Osteocyte (in vitro differentiated cells): ENCODE measurements at places on chromosomes 13 and 19. TPM values are rescaled to one million over a fixed set of nuclear protein-coding genes. Genes with fewer than 3 reads are reported as not detected.

GRCh38 chr19:47093841-47094240, 19.7 kb downstream of the ZC3H4 start:
- DNase-seq = no peak
- H3K36me3 ChIP-seq = peaks cover 22% of the 10 kb centered on the region
- H3K4me3 ChIP-seq = no peak overlapping the region
- no peaks in the 10 kb centered on the region for H3K27me3 ChIP-seq
- H3K27ac ChIP-seq = peak overlapping the region; percentile 71

GRCh38 chr13:40379196-40379595, 287.2 kb downstream of the FOXO1 start:
- no peak for DNase-seq
- no peaks in the 10 kb centered on the region for H3K36me3 ChIP-seq
- no peaks in the 10 kb centered on the region for H3K4me1 ChIP-seq
- H3K27me3 ChIP-seq = peaks cover 24% of the 10 kb centered on the region
- H3K27ac ChIP-seq = no peak overlapping the region
- no peak overlapping the region for H3K4me3 ChIP-seq

GRCh38 chr13:39580881-39581575, 22.0 kb downstream of the LHFPL6 start:
- H3K27me3 ChIP-seq = no peaks in the 10 kb centered on the region
- no peak for DNase-seq
- H3K36me3 ChIP-seq = peaks cover 23% of the 10 kb centered on the region
- H3K27ac ChIP-seq = peak overlapping the region; percentile 52
- H3K4me3 ChIP-seq = no peak overlapping the region

DNA sequence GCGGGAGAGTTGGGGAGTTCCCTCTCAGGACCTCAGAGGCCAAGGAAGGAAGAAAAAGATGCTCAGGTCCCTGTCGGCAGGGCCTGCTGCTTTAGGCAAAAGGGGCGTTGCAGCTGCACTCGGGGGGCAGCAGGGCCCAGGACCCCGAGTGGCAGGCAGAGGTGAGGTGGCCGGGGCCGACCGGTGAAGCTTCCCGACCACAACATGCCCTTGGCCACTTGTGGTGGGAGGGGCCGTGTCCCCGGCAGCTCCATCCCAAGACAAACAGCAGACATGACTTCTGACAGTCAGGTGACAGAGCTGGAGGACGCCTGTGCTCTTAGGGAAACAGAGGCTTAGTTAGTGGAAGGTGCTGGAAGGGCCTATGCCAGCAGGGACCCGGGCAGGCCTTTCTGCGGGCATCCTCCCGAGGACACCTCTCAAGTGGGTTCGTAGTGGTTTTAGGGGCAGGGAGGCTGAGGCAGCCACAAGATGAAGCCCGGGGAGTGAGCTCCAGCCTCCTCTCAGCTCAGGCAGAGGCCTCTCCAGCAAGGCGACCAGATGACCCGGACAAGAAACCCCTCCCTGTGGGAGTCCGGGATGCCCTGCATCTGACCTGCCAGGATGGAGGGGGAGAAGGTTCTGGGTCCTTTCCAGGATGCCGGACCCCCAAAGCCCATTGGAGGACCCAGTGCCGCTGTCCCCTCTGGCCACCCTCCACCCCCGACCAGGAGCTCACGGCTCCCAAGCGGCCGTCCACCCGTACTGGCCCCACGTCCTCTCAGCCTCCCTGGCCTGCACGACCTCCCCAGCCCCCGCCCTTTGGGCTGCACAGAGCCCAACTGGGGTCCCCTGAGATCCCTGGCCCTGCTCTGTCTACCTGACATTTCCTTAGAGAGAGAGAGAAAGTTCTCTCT, 24.2 kb downstream of the BTBD2 start:
- H3K27ac ChIP-seq = no peak overlapping the region
- H3K4me3 ChIP-seq = no peak overlapping the region
- no peaks in the 10 kb centered on the region for H3K27me3 ChIP-seq

GRCh38 chr19:12202250-12202649, 39.4 kb downstream of the ZNF136 start:
- no peak overlapping the region for H3K4me3 ChIP-seq
- peaks cover 48% of the 10 kb centered on the region for H3K36me3 ChIP-seq
- H3K27ac ChIP-seq = no peak overlapping the region

DNA sequence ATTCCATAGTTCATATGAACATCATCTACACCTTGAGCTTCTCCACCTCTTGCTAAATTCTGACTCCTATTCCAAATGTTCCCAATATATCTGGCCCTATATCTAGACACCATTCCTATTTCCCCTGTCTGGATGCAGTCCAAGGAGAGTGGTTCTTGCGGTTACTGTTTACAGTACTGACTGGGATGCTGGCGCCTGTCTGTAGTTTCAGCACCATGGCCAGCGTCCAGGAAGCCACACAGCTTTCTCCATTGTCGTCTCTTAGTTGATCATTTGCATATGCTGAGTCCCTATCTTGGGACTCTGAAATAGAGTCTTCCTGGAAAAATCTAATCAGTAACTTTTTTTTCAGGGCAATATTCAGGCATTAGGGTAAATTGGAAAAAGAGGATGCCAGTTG, 14.9 kb downstream of the LAIR2 start:
- H3K4me3 ChIP-seq = no peak overlapping the region
- H3K36me3 ChIP-seq = no peaks in the 10 kb centered on the region
- no peaks in the 10 kb centered on the region for H3K4me1 ChIP-seq
- no peak for DNase-seq

- peaks cover 36% of the 10 kb centered on the region for H3K4me1 ChIP-seq
- H3K4me3 ChIP-seq = peak overlapping the region; percentile 39
- peaks cover 5% of the 10 kb centered on the region for H3K36me3 ChIP-seq
Measured at GRCh38 chr13:66210677-66211076, 1019.5 kb downstream of the PCDH9 start.

ZNF534 gene
- not detected in 2 replicates for total RNA-seq

ZNF69 gene
- total RNA-seq = 11.9 and 14.2 TPM in 2 replicates

MATK gene
- total RNA-seq = not detected in 2 replicates

PRSS57 gene
- total RNA-seq = not detected in 2 replicates

NUDT19 gene
- total RNA-seq = 6.8 and 7.5 TPM in 2 replicates
